ENCODE measurements at places on chromosomes 7 and 10. TPM values are rescaled to one million over a fixed set of nuclear protein-coding genes. Genes with fewer than 3 reads are reported as not detected.

DNA sequence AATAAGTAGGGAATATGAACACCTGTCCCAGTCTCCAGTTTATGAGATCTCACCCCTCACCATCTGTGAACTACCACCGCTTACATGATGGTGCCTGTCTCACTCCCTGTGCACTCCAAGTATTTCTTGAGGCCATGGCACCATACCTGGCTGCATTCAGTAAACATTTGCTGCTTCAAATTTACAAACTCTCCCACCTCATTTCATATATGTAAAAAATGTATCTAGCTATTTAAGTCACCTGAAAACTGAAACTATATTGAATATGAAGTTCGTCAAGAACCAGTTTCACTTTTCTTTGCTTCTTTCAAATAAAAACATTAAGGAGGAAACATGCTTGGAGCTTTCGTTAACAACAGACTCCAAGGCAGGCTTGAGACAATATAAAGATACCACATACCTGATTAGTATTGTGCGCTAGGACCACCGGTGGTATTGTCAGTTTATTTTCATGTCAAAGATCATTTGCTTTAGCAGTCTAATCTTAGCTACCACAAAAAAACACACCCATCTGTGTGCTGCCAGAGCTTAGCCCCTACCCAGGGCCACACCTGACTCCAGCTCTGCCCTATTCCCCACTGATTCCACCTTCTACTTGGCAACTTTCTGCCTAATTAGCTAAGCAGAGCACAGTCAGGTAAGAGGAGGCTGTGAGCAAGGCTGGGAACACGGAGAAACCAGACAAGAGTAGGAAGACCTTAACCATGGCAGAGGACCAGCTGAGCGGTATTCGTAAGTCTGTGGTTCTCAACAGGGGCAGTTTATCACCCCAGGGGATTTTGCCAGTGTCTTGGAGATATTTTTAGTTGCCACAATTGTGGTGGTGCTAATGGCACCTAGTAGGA lies 92.0 kb downstream of the ZFAND4 start:
- no peaks in the 10 kb centered on the region for H3K36me3 ChIP-seq
- no peak for DNase-seq
- no peaks in the 10 kb centered on the region for H3K27me3 ChIP-seq
- H3K4me1 ChIP-seq, result peaks cover 14% of the 10 kb centered on the region
- H3K27ac ChIP-seq, result no peak overlapping the region

GRCh38 chr7:39252916-39253315 lies 275.2 kb downstream of the POU6F2 start:
- H3K4me1 ChIP-seq, result peaks cover 40% of the 10 kb centered on the region
- H3K27me3 ChIP-seq, result no peaks in the 10 kb centered on the region
- H3K4me3 ChIP-seq, result no peak overlapping the region

DNA sequence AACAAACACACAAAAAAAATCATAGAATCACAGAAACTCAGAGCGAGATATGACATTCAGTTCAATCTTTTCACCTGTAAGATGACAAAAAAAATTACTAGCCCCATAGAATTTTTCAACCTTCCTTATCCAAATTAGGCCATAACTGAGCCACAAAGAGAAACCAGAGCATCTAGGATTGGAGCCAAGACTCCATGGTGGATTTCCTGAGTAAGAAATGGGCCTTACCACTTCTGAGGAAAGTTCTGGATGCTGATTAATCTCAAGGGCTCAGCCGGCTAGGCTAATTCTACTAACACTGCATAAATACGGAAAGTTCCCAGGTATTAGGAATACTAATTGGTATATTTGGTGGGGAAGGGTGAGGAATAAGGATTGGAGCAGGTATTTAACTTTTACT lies 16.8 kb downstream of the LIPM start:
- H3K27me3 ChIP-seq, result peaks cover 20% of the 10 kb centered on the region
- no peak overlapping the region for H3K27ac ChIP-seq
- H3K36me3 ChIP-seq, result no peaks in the 10 kb centered on the region
- DNase-seq, result no peak
- H3K4me3 ChIP-seq, result no peak overlapping the region

GRCh38 chr10:43173120-43173519 lies 34.9 kb downstream of the CSGALNACT2 start:
- H3K27ac ChIP-seq, result no peak overlapping the region
- peaks cover 35% of the 10 kb centered on the region for H3K36me3 ChIP-seq
- H3K4me3 ChIP-seq, result no peak overlapping the region
- no peak for DNase-seq

DNA sequence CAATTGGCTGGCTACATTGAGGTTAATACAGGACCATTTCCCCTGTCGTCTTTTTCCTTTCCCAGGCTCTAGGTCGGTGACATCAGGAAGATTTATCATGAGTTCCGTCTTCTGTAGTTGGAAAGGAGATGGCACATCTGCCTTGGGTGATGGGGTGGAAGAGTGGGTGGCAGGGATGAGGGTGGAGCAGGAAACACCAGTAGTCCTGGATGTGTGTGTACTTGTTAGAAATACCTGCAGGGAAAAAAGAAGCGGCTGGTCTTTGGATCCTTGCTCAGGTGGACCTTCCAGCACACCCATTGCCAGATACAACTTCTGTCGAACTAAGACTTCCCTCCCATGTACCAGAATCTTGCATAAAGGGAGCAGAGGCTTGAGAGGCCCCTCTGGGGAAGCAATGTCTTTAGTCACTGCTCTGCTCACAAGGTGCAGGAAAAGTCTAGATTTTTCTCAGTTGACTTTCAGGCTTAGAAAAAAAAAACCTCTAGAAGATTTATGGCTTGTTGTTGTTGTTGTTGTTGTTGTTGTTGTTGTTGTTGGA lies 516.8 kb upstream of the GALNT17 start:
- no peak overlapping the region for H3K4me3 ChIP-seq
- no peaks in the 10 kb centered on the region for H3K36me3 ChIP-seq
- peaks cover 14% of the 10 kb centered on the region for H3K4me1 ChIP-seq
- H3K27me3 ChIP-seq, result no peaks in the 10 kb centered on the region
- peak overlapping the region; percentile 87 for H3K27ac ChIP-seq

- H3K4me1 ChIP-seq, result peaks cover 8% of the 10 kb centered on the region
- no peaks in the 10 kb centered on the region for H3K27me3 ChIP-seq
- H3K4me3 ChIP-seq, result no peak overlapping the region
- no peaks in the 10 kb centered on the region for H3K36me3 ChIP-seq
- no peak for DNase-seq
Observed at GRCh38 chr7:596819-597182, 77.2 kb upstream of the PDGFA start.

The PTPRZ1 gene
- total RNA-seq, result 2.0 TPM

DNA sequence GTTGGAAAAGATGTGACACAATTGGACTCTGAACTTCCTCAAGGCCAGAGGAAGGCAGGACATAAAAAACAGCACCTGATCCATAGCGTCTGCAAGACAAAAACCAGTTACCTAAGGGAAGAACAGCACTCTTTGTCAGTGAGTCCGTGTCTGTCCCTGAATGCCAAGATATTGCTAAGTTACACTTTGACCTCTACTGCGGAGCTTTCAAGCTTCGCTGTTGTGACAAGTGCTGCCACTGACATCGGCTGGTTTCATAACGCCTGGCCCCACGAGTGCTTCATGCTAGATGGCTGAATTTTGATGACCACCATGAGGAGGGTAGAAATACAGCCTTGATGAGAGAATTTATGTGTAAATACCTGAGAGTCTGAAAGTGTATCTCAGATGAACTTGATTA lies 49.7 kb upstream of the JAZF1 start:
- H3K36me3 ChIP-seq, result no peaks in the 10 kb centered on the region
- DNase-seq, result no peak
- no peaks in the 10 kb centered on the region for H3K27me3 ChIP-seq
- H3K4me1 ChIP-seq, result no peaks in the 10 kb centered on the region

DNA sequence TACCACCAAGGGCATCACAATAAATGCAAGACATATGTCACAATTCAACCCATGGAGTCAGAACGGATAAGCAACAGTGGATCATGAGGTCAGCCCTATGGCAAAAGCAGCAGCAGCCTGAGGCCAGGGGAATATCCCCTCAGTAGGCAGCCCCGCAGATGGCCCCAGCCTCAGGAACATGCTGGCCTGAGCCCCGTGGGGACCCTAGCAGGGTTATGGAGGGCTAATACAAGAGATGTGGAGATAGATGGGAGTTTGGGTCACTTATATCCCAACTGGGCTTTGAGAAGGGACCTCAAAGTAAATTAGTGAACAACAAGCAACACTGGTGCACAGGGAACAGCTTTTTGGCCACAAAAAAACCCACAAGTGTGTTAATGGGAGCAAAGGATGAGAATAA lies 9.1 kb downstream of the TMEM72 start:
- no peak overlapping the region for H3K4me3 ChIP-seq
- peaks cover 8% of the 10 kb centered on the region for H3K27me3 ChIP-seq
- H3K36me3 ChIP-seq, result peaks cover 4% of the 10 kb centered on the region
- H3K27ac ChIP-seq, result no peak overlapping the region
- DNase-seq, result no peak
- no peaks in the 10 kb centered on the region for H3K4me1 ChIP-seq

DNA sequence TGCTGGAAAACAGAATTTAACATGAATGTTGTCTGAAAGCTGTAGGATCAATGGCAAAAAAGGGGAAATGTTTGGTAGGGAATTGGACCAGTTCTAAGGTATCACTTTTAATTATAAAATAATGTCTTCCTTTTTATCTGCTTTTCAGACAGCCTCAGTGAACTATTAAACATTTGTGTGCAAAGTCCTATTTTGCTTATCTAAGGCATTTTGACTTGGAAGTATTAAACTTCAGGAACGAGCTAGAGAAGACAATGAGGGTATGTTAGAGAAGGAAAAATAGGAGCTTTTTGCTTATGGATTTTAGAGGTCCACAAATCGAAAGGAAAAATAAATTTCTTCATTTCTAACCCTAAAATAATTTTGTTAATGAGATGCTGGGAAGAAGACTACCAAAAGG lies 63.3 kb downstream of the PODXL start:
- H3K27ac ChIP-seq, result peak overlapping the region; percentile 84
- peaks cover 31% of the 10 kb centered on the region for H3K4me1 ChIP-seq
